ENCODE measurements at places on chromosomes 7 and 10.

- no peak for DNase-seq
Observed at GRCh38 chr7:135200821-135201331, 10.4 kb downstream of the WDR91 start.

- DNase-seq = no peak
Observed at GRCh38 chr7:152911226-152911560, 151.6 kb downstream of the ACTR3B start.

- no peak for DNase-seq
Observed at GRCh38 chr10:24262929-24263590, 54.1 kb downstream of the KIAA1217 start.

GRCh38 chr7:150945853-150946420 lies 32.2 kb downstream of the KCNH2 start:
- no peak for DNase-seq

DNA sequence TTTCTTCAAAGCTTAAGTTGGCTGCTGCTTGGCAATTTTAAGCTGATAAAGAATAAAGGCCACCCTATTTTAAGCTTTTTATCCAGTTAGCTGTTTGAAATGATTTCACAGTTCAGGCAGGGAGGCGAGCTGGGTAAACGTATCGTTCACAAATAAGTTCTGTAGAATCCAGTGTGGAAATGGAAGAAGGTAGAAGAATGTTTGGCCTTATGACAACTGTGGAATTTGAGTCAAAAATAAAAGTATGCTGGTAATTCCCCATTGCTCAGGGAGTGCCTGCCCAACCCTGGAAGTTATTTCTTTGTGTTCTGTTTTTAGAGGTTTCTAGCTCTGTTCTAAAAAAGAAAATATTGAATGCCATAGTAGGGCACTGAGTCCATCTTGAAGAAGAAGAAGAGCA lies 113.1 kb downstream of the ARL4A start:
- no peak for DNase-seq

DNA sequence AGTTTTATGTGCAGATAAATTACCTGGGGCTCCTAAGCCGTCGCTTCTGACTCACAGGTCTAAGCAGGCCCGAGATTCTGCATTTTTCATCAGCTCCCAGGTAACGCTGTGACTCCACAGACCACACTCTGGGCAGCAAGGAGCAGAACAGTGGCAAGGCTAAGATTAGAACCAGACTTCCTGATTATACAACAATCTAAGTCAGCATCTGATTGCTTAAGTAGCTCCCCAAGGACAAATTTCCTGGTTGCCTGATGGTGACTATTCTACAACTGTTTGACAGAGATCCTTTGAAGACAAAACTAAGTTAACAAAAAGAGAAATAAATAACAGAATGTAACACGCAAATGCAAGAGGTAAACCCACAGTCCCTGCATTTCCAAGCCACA lies 69.0 kb downstream of the CREB3L2 start:
- no peak for DNase-seq

DNA sequence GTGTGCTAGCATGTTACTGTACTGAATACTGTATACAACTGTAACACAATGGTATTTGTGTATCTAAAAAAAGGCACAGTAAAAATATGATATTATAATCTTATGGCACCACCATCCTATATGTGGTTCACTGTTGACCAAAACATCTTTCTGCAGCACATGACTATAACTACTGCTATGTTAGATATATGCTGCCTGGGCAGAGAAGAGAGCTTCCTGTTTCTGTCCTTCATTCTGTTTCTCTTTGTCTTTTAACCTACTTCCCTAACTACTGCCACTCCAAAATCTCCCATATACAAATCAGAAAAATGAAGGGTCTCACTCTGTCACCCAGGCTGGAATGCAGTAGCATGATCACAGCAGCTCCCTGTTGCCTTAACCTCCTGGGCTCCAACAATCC lies 8.8 kb upstream of the FGL2 start:
- DNase-seq = no peak

DNA sequence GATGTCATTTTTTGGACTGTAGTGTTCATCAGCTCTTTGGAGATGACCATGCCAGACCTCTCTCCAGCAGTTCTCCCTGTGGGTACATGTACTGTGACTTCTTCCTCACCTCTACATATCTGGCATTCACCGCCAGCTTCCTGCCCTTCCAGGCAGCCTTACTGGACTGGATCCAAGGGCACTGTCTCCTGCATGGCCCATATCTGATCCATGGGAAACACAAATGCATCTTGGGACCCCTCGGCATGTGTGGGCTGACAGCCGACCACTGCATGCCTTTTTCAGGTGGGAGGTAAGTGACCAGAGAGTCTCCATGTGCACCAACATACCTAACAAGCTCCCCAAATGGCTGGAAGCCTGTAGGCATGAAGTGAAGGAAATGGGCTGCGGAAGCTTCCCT lies 3.9 kb upstream of the BLVRA start:
- DNase-seq = no peak

DNA sequence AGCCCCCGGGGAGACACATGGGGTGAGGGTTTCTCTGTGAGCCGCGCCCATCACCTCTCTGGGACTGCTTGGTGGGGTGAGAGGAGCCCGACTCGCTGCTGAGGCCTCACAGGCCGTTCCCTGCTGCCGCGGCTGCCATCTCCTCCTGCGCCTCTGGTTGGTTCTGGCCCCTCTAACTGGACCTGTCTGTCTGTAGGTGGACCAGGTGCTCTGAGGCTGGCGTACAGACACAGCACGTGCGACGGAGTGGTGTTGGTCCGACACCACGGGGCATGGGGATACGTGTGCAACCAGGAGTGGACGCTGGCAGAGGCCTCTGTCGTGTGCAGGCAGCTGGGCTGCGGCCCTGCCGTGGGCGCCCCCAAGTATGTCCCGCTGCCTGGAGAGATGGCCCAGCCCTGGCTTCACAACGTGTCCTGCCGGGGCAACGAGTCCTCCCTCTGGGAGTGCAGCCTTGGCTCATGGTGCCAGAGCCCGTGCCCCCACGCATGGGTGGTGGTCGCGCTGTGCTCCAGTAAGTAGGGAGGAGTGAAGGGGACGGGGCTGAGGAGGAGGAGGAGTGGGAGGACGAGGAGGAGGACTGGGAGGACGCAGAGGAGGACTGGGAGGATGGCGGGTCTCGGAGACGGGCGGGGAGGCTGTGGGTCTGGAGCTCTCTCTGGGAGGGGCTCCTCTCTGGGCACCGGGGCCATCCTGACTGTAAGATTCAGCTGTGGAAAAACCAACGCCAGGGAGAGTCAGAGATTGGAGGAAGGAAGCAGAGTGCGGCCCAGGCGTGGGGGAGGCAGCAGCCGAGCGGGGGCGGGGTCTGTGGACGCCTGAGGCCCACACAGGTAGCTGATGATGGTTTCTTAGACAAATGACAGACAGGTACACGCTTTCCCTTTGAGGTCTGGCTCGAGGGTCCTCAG lies 2.6 kb downstream of the SCART1 start:
- DNase-seq = no peak

- no peak for DNase-seq
Observed at GRCh38 chr10:59016043-59016442, 160.4 kb upstream of the PHYHIPL start.

- DNase-seq = no peak
Observed at GRCh38 chr7:117582219-117582704, 102.4 kb downstream of the CFTR start.

DNA sequence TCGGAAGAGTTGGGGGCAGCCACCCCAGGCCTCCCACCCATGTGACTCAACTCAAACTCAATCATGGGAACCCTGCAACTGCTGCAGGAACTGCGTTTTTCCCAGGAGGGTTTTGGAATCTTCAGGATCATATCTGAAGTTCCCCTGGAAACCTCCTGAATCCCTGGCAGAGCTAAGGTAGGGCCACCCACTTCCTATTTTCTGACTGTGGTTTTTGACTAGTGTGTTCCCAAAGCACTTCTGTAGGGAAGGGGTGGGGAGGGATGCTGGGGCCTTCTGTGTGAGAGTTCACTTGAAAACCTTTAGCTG lies 127.6 kb upstream of the UNC5B start:
- no peak for DNase-seq

GRCh38 chr10:79246606-79247275 lies 100.5 kb upstream of the PPIF start:
- no peak for DNase-seq

DNA sequence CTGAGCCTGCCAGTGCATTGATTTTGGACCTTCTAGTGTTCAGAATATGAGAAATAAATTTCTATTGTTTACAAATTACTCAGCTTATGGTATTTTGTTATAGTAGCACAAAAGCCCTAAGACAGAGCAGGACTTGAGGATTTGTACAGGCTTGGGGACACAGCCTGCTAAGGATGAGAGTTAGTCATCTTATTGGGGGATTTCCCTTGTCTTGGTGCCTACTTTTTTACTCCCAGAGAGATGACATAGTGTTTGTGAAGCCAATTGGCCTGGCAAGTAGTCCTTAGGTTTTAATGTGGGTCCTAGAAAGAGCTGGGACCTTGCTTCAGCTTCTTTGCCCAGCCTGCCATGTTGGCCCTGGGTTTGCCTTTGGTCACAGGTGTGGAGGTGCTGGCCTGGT lies 364.0 kb downstream of the REEP3 start:
- no peak for DNase-seq

DNA sequence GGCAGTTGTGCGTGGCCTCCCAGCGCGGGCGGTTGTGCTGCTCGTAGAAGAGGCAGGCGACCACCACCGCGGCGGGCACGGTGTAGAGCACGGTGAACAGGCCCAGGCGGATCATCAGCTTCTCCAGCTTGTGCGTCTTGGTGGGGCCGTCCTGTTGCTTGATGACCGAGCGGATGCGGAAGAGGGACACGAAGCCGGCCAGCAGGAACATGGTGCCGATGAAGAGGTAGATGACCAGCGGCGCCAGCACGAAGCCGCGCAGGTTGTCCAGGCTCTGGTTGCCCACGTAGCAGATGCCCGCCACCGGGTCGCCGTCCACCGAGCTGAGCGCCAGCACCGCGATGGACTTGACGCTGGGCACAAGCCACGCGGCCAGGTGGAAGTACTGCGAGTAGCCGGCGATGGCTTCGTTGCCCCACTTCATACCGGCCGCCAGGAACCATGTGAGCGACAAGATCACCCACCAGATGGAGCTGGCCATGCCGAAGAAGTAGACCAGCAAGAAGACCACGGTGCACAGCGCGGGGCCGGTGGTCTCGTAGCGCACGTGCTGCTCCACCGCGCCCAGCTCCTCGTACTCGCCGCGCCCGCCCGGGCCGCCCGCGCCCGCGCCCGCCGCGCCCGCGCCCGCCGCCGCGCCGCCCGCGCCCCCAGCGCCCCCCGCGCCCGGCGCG lies 2.2 kb downstream of the FZD8 start:
- no peak for DNase-seq

DNA sequence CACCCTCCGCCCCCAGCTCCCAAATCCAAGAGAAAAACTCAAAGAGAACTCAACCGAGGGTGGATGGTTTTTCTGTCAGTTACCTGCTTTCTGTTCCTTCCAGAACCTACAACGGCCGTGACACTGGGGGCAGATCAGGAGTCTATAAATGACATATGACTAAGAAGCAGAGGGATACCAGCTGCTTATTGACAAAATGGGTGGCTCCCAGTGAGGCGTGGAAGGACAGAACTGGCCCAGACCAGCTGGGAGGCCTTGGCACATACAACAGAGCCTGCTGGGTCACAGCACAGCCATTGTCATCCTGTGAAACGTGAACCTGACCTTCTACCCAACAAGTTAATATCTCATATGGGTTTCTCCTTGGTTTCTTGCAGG lies 84.3 kb upstream of the ADRB1 start:
- DNase-seq = no peak

DNA sequence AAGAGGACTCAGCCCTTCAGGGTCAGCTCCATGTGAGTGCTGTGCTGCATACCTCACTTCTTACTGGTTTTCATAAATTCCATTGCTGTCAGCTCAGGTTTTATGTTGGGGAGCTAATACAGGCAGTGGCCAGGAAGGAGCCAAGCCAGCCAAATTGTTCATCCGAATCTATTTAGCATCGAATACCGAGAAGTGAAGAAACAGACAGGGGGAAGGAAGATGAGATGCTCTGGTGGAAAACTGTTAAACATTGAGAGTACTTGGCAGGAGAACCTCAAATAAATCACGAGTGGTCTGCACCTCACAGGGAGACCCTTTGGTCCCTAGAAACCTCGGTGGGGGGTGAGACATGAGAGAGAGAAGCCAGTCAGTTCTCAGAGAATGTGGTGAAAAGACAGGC lies 196.0 kb upstream of the TMEM72 start:
- no peak for DNase-seq

DNA sequence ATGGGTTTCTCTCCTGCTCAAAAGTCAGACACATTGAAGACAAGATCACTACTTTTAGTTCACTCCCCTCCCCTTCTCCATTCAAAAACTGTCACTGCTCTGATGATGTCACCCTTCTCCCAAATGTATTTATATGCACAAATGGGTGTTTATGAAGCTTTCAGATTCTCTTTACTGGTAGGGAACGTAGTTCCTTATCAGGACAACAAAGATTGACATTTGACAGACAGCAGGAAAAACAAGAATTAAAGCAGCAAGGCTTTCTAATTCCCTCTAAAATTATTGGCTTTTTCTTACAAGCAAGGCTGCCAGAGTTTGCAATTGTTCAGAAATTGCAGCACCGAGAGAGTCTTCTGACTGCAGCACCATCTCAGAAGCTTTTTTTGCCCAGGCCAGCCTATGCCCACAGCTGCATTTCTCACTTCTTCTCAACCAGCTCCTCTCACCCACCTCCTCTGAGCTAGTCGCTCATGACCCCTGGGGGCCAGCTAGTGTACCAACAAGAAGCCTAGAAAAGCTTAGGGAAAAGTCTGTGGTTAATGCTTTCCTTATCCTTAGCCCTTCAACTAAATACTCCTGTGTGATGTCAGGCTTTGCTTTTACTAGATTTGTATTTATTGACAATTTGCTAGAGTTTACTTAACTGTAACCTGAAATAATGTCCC lies 265.1 kb downstream of the HTR7 start:
- DNase-seq = no peak

DNA sequence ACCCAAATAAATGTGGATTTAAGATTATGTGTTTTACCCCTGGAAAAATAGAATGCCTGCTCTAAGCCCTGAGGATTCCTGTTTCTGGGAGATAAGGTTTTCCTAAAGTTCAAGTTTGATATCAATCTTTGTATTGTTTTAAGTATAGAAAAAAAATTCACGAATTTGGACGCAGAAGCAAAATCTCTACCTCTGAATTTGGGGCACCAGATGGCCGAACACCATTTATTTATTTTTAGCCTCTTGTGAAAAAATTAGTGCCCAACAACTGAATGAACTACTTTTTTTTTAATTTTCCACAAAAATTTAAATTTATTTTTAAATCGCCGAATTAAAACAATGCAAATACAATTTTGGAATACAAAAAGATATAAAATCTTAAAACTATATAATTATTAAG lies 128.1 kb upstream of the SP4 start:
- no peak for DNase-seq

GRCh38 chr10:112131996-112132395 lies 51.6 kb downstream of the GPAM start:
- DNase-seq = no peak

- DNase-seq = peak; percentile 53
Observed at GRCh38 chr7:123748171-123748733, 551 bp downstream of the WASL start.

- no peak for DNase-seq
Observed at GRCh38 chr7:139772115-139772514, 5.7 kb downstream of the HIPK2 start.

DNA sequence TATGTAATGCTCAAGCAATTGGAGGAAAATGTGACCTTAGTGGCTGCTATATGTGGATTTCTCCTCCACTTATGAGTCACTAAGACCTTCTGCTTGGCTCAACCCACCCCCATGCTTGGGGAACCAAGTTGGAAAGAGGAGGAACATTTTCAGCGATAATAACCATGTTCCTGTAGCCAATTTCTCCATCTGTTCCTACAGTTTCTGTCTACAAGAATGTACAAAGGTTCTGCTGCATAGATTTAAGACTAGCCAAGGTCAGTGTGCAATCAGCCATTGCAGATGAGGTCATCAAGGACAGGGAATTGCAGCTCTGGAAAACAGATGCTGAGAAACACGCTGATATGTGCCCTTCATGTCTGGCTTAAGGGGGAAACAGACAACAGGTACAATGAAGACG lies 5.6 kb upstream of the NRCAM start:
- DNase-seq = no peak
